ENCODE measurements at places on chromosomes 12 and 14. TPM values are rescaled to one million over a fixed set of nuclear protein-coding genes. Genes with fewer than 3 reads are reported as not detected.

- peak; percentile 69 for DNase-seq
These were observed 134.1 kb downstream of the TPH2 start for GRCh38 chr12:72072592-72073212.

DNA sequence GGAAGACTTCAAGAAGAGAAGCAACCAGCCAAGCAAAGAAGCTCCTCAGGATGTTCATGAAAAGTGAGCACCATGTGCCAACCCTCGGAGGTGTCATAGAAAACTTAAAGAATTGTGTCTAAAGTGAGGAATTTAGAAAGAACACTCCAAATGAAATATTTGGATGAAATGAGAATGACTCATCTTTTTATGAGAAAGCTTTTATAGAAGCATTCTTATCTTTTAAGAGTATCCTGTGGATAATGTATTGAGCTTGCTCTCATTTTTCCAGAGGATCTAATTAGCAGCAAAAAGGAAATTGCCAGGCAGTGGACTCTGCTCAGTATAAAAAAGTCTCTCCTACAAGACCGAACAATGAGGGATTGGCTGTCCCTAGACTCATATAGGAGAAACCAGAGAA, 454.9 kb downstream of the LRIG3 start:
- DNase-seq: no peak

DNA sequence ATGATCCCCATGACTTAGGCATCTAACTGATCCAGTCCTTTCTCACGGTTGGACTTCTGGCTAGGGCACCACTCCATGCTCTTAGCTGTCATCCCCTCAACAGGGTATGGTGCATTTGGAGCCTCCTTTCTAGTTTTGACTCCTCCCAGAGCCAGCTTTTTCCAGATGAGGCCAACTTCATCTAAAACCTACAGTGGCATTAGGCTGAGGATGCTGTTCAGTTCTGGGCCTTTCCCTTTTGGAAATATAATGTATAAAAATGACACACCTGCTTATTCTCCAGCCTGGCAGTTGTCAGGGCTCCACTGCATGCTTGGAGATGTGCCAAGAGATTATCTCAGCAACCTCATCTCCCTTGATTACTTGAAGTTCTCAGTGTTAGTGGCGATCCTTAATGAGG, 239.7 kb downstream of the EMP1 start:
- DNase-seq: no peak

DNA sequence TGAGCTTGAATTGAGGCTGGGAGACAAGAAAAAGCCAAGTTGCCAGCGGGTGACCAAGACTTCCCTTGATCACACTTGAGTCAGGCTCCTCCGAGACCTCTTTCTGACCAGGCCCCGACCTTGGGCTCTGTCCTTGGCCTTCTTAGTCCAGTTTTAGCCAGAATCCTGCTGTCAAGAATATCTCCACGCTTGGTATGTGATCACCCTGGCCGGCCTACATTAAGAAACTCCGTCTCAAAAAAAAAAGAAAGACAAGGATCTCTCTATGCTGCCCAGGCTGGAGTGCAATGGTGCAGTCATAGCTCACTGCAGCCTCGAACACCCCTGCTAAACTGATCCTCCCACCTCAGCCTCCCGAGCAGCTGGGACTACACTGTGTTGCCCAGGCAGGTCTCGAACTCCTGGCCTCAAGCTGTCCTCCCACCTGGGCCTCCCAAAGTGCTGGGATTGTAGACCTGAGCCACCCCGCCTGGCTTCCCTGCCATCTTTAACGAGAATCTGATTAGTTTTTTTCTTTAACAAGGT, 1.0 kb upstream of the ITPK1 start:
- DNase-seq: no peak

DNA sequence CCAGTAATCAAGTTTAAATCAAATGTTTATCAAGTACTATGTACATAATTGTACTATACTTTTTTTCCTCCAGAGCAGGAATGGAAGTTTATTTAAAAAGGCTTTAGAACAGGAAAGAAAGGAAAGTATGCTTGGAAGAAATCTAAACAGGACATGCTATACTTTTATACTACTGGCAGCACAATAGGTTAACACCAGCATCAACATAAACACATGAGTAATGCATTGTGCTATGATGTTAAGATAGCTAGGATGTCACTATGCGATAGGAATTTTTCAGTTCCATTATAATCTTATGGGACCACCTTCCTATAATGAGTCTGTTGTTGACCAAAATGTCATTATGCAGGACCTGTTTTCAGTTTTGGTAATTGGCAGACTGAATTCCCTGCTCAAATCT, 41.5 kb upstream of the ANKS1B start:
- DNase-seq: no peak

DNA sequence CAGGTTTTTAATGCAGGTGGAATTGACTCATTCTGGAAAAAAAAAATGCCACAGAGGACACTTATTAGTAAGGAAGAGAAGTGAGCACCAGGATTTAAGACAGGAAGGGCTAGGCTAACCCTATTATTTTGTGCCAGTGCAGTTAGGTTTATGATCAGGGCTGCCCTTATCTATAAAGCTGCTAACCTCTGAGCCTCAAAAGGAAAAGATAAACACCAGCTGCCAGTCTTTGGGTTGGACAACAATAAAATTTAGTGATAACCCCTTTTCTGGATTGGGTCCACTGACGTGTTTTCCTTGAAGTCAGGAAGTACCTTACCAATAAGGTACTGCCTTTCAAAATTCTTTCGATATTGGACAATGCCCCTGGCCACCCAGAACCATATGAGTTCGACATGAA, 128.9 kb downstream of the NUBPL start:
- no peak for DNase-seq

CD163L1 gene
- total RNA-seq: 0.10 TPM

HOXC13 gene
- total RNA-seq: 0.15 TPM

GRCh38 chr12:73136386-73136785, 864.2 kb downstream of the TRHDE start:
- no peak for DNase-seq

DNA sequence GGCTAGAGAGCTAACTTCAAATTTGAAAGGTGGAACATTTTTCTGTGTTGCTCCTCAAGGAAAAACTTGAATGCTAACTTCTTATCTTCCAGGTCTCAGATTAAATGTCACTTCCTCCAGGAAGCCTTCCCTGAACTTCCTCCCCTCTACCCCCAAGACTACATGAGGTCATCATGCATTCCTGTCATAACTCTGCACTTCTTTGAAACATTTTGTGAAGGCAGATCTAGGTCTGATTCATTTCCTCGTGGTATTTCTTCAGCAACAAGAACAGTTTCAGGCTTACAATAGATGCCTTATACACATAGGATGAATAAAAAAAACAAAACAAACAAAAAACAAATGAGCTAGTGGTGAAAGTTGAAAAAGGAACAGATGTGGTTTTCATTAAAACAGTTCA, 97.1 kb upstream of the SRRM4 start:
- no peak for DNase-seq

DNA sequence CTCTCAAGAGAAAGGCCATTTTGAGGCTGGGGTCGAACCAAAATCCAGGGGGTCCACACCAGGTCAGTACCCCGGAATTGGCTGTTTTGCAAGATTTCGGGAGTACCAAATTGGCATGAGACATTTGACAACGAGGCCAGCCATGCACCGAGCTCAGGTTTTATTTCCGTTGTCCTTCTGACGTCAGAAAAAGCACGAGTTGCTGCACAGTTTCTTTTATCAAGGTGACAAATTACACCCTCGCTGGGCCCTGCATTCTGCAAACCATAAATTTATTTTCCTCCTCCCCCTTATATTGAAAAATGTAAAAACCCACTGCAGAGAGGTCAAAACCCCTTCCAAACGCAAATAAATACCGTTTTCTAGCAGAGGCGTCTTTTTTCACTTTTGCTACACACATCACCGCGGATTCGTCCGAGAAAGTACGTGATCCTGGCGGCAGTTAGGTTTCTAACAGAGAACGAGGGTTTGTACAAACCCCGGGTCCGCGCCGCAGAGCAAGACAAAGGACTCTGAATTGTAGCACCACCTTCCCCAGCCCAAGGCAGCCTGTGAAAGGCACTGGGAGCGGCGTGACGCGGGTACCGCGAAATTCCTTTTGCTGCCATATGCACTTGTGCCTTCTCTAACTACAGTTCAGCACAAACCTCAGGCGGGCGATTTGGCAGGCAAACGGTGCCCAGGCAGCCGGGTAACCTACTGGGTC, 1.8 kb downstream of the SLC38A1 start:
- DNase-seq: peak; percentile 56

GRCh38 chr14:77145975-77146740, 4.6 kb upstream of the ZDHHC22 start:
- DNase-seq: no peak

NRL gene
- 2.4 TPM for total RNA-seq

AQP5 gene
- total RNA-seq: not detected

KLHL42 gene
- 16.7 TPM for total RNA-seq

DNA sequence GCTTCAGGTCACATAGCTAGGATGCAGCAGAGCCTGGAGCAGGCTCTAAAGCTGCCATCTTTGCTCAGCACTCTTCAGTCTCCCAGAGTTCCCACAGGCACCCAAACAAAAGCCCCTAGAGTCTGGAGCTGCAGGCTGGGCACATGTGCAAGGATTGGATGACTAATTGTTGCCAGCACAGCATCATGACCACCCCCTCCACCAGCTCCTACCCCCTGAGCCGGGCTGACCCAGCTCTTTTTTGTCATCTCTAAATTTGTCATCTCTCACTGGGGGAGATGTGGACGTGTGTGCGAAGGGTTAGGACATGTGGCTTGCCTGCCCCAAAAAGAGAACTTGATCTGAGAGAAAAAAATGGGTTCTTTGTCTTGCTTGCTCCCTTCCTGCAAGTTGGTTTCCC, 4.3 kb upstream of the MMP19 start:
- peak; percentile 26 for DNase-seq

DNA sequence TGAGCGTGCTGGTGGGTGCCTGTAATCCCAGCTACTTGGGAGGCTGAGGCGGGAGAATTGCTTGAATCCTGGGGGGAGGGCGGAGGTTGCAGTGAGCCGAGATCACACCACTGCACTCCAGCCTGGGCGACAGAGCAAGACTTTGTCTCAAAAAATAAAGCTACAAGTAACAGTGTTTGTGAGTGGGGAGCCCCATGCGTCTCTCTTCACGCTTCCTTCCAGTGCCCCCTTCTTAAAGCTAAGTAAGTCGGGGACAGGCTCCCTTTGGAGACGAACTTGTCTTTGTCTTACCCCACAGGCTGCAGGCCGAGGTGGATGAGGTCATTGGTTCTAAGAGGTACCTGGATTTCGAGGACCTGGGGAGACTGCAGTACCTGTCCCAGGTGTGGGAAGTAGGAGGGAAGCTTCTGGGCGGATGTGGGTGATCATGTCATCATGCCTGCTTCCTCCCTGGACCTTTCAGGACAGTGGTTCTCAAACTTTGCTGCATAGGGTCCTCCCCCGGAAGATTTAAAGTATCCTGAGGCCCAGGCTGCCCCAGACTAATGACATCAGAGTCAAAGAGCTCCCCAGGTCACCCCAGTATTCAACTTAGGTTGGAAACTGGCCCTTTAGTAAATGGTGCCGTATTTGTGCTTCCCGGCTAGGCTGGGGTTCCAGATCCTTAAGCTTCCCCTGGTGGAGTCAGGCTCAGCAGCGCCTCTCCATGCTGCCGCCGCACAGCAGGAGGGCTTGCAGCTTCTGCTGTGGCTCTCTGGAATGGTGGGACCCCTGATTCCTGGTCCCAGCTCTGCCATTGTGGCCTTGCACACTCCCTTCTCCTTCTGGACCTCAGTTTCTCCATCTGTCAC, 37.1 kb downstream of the CYP46A1 start:
- no peak for DNase-seq
